GM12878 (cell line): ENCODE measurements at places on chromosomes 7 and 10. TPM values are rescaled to one million over a fixed set of nuclear protein-coding genes. Genes with fewer than 3 reads are reported as not detected.

Gene IFIT1B
- not detected in 2 replicates for polyA plus RNA-seq

Gene DDC
- not detected in 2 replicates for polyA plus RNA-seq

Gene GPR37
- 0.05 TPM in 1 of 2 replicates, not detected in the other for polyA plus RNA-seq

Gene FLNC
- polyA plus RNA-seq: 0.04 and 0.08 TPM in 2 replicates

Gene TLX1
- polyA plus RNA-seq: not detected in 2 replicates

Gene EIF3B
- polyA plus RNA-seq: 33.2 and 36.9 TPM in 2 replicates

Gene SPDYE2
- polyA plus RNA-seq: 2.7 and 4.4 TPM in 2 replicates

DNA sequence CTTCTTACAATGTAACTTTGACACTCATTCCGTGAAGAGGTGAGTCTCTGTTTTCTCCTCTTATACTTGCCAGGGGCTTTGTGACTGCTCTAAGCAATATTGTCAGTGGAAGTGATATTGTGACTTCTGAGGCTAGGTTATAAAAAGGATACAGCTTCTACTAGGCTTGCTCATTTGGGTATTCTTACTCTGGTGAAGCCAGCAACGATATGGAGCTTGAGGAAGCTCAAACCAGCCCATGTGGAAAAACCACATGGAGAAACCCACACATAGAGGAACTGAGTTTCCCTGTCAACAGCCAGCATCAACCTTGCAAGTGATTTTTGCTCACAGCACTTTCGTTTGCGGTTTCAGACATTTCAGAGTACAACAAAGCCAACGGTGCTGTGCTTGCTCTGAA, 149.6 kb upstream of the SEMA3E start:
- no peak overlapping the region for H3K4me3 ChIP-seq
- no peaks in the 10 kb centered on the region for H3K27me3 ChIP-seq
- peak; percentile 55 for DNase-seq
- H3K27ac ChIP-seq: peak overlapping the region; percentile 9; the same call in 1 of the 2 replicates
- H3K36me3 ChIP-seq: no peaks in the 10 kb centered on the region

- no peak overlapping the region for H3K4me3 ChIP-seq
- H3K36me3 ChIP-seq: no peaks in the 10 kb centered on the region
- H3K27me3 ChIP-seq: no peaks in the 10 kb centered on the region
- DNase-seq: no peak
These were observed 33.0 kb downstream of the OR6V1 start for GRCh38 chr7:143085109-143085508.

DNA sequence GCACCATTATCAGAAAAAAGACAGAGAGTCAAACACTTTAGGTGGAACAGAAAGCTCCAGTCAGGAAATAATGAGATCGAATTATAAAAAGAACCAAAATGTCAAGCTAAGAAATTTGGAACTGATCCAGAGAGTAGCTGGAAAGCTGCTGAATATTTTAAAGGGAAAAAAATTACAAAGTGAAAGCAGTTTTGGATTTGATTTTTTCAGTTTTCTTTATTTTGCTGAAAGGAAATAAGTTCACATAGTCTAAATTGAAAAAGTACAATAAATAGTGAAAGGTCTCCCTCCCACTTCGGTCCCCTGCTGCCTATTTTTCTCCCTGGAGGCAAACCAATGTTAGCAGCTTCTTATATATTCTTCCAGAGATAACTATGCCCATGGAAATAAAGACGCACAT, 11.3 kb upstream of the TOMM7 start:
- H3K36me3 ChIP-seq: no peaks in the 10 kb centered on the region
- H3K27me3 ChIP-seq: no peaks in the 10 kb centered on the region
- no peak for DNase-seq
- no peak overlapping the region for H3K4me3 ChIP-seq
- H3K4me1 ChIP-seq: no peaks in the 10 kb centered on the region
- H3K27ac ChIP-seq: no peak overlapping the region

DNA sequence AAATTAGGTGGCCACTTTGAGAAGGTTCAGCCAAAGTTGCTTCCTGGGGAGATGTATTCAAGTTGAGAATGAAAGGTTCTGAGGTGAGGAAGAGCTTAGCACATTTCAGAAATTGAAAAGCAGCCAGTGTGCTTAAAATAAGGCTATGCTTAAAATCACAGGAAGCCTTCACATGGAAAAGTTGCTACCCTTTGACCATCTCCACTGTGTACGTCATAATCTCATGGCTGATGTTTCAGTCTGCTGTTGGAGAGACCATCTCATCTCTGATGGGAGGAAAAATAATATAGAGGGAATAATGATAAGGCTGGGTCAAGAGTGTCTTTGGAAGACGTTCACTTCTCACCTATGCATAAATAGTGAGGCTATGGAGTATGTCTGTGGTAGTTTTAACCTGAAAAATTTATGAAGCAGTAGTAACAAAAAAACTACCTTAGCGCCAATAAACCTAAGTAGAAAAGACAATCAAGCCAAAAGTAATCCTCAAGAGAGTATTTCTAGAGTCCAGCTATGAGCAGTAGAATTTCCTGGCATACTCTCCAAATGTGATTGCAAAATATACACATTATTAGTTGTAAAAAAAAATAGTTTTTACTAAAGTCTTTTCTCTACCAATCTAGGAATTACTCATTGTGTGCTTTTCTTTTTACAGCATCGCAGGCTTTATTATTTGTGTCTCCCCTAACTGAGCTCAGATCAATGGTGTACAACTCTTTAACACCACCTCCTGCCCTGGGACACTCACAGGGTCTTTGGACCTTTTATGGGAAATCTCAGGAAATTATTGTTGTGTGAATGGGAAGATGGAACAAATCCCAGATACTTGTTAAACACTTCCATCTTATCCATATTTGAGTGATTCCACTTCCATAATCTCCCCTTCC, 435.2 kb upstream of the LRGUK start:
- H3K27me3 ChIP-seq: no peaks in the 10 kb centered on the region
- no peaks in the 10 kb centered on the region for H3K4me1 ChIP-seq
- H3K27ac ChIP-seq: no peak overlapping the region
- DNase-seq: no peak
- H3K4me3 ChIP-seq: no peak overlapping the region

DNA sequence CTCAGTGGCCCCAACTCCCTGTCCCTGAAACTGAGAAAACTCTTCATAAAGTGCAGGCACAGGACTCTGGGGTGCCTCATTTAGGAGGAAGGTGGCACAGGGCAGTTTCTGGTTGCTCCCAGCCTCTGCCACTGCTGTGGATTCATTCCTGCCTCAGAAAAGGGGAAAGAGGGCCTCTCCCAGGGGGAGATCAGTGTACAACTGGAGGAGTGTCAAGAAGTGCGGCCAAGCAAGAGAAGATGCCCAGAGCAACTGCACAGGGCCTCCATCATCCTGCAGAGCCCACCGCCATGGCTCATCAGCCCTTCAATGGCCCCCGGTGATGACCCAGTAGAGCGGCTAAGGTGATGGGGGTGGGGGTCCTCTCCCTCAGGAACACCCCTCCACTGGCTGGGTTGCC, 150.3 kb downstream of the PLXNA4 start:
- no peaks in the 10 kb centered on the region for H3K27me3 ChIP-seq
- H3K27ac ChIP-seq: no peak overlapping the region
- no peak overlapping the region for H3K4me3 ChIP-seq
- H3K36me3 ChIP-seq: no peaks in the 10 kb centered on the region
- no peak for DNase-seq

- no peaks in the 10 kb centered on the region for H3K36me3 ChIP-seq
- no peaks in the 10 kb centered on the region for H3K4me1 ChIP-seq
- H3K4me3 ChIP-seq: no peak overlapping the region
- no peaks in the 10 kb centered on the region for H3K27me3 ChIP-seq
These were observed 14.6 kb upstream of the FZD1 start for GRCh38 chr7:91249506-91250233.

GRCh38 chr10:103265717-103266329, 11.1 kb upstream of the INA start:
- H3K36me3 ChIP-seq: no peaks in the 10 kb centered on the region
- H3K27me3 ChIP-seq: no peaks in the 10 kb centered on the region; the same call in 1 of the 2 replicates
- H3K4me1 ChIP-seq: no peaks in the 10 kb centered on the region
- no peak for DNase-seq

DNA sequence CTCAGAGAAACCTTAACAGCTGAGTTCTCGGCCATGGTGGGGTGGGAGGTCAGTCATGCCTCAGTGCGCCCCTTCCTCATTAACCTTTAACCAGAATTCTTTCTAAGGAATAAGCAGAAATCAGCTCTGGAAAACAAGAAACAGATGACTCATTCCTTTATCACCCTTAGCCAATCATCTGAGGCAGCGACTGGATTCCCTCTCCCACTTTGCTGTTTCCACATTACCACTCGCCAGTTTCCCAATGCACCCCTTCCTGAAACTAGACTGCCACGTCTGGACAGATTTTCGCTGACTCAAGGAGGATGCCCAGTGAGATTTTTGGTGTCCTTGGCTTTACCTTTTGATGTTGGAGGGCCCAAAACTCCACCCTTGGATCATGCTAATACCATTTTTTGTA, 223.8 kb downstream of the PLXDC2 start:
- no peaks in the 10 kb centered on the region for H3K36me3 ChIP-seq
- H3K4me1 ChIP-seq: no peaks in the 10 kb centered on the region
- no peak for DNase-seq
- no peaks in the 10 kb centered on the region for H3K27me3 ChIP-seq
- H3K27ac ChIP-seq: no peak overlapping the region

GRCh38 chr7:157929671-157930070, 592.9 kb downstream of the DNAJB6 start:
- no peak overlapping the region for H3K27ac ChIP-seq
- no peaks in the 10 kb centered on the region for H3K36me3 ChIP-seq
- no peaks in the 10 kb centered on the region for H3K4me1 ChIP-seq
- DNase-seq: no peak
- no peaks in the 10 kb centered on the region for H3K27me3 ChIP-seq

DNA sequence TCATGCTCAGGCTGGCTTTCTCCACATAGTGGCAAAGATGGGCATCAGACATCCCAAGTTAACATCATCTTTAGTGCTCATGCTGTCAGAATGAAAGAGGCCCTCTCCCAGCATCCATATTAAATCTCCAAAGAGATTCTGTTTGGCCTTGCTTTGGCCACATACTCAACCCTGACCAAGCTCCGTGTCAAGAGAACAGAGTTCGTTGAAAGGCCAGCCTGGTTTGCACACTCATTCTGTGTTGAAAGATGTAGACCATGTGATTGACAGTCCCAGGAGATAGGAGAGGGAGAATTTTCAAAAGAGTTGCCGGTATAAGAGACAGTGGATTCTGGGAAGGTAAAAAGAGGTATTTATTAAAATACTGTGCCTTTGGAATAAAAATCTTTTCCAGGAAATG, 19.7 kb downstream of the MET start:
- no peaks in the 10 kb centered on the region for H3K36me3 ChIP-seq
- no peaks in the 10 kb centered on the region for H3K4me1 ChIP-seq
- H3K27ac ChIP-seq: no peak overlapping the region
- H3K4me3 ChIP-seq: no peak overlapping the region
- peaks cover 11% of the 10 kb centered on the region; the same call in 1 of the 2 replicates for H3K27me3 ChIP-seq

- H3K27ac ChIP-seq: no peak overlapping the region
- no peaks in the 10 kb centered on the region for H3K4me1 ChIP-seq
- H3K36me3 ChIP-seq: no peaks in the 10 kb centered on the region
These were observed 29.0 kb downstream of the ATOH7 start for GRCh38 chr10:68202960-68203353.

- H3K36me3 ChIP-seq: no peaks in the 10 kb centered on the region
- no peaks in the 10 kb centered on the region for H3K27me3 ChIP-seq
- no peaks in the 10 kb centered on the region for H3K4me1 ChIP-seq
These were observed 174.9 kb downstream of the GRID1 start for GRCh38 chr10:86191686-86192085.

- no peak overlapping the region for H3K27ac ChIP-seq
- H3K36me3 ChIP-seq: no peaks in the 10 kb centered on the region
- no peak for DNase-seq
- H3K4me3 ChIP-seq: no peak overlapping the region
- H3K27me3 ChIP-seq: no peaks in the 10 kb centered on the region
- H3K4me1 ChIP-seq: no peaks in the 10 kb centered on the region
These were observed 664 bp downstream of the CPA1 start for GRCh38 chr7:130380861-130381455.

DNA sequence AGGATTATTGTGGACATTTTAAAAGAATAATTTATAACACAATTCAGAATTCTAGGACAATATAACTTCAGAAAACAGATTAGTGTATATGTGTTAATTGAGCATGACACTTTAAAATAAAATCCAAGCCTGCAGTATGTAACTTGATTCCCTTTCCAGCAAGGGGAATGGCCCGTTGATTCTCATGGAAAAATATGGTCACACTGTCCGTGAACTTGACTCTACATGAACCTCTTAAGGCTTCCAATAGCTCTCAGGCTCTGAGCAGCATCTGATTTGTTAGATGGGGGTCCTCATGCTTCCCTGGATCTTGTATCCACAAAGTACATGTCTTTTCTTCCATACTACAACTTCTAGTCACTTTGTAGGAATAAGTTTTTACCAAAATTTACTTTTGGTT, 85.5 kb upstream of the AKR1E2 start:
- H3K27me3 ChIP-seq: no peaks in the 10 kb centered on the region
- H3K4me3 ChIP-seq: no peak overlapping the region
- no peaks in the 10 kb centered on the region for H3K36me3 ChIP-seq
